Activated T-cell treated with anti-CD3 and anti-CD28 coated beads, Interleukin-2, amount 50 U/mL, for 4 hours (primary cell): ENCODE measurements at places on chromosomes 6 and 20. TPM values are rescaled to one million over a fixed set of nuclear protein-coding genes. Genes with fewer than 3 reads are reported as not detected.

SUMO4 gene
- total RNA-seq: 3.0 TPM

- DNase-seq: no peak
Measured at GRCh38 chr6:166467436-166468000, 84.8 kb upstream of the MPC1 start.

DNA sequence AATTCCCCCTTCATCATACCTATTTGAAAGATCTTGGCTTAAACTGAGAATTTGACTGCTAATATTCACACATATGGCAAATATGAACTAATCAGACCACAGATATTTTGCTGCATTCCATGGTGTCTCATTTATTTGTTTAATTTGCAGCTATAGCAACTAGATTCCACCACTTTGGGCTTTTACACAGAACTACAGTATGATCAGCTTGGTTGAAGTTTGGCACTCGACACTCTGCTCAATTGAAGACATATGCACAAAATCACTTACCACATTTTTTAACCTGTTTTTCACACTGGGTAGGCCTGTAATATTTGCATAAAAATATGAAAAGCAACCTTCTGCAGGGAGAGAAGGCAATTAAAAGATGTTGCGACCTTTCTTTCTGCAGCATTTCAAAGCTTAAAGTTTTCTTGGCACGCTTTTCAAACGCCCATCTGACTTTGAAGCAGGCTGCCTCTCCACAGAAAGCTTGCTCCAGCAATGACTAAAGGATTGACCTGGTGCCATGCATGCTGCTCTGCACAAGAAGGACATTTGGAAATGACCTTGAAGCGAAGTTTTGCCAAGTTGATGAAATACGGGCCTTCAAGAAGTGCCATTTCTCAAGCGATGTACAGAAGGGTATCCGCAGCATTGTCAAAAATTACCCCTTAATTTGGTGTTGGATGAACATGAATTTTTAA, 126.7 kb downstream of the AIG1 start:
- no peak for DNase-seq

DNA sequence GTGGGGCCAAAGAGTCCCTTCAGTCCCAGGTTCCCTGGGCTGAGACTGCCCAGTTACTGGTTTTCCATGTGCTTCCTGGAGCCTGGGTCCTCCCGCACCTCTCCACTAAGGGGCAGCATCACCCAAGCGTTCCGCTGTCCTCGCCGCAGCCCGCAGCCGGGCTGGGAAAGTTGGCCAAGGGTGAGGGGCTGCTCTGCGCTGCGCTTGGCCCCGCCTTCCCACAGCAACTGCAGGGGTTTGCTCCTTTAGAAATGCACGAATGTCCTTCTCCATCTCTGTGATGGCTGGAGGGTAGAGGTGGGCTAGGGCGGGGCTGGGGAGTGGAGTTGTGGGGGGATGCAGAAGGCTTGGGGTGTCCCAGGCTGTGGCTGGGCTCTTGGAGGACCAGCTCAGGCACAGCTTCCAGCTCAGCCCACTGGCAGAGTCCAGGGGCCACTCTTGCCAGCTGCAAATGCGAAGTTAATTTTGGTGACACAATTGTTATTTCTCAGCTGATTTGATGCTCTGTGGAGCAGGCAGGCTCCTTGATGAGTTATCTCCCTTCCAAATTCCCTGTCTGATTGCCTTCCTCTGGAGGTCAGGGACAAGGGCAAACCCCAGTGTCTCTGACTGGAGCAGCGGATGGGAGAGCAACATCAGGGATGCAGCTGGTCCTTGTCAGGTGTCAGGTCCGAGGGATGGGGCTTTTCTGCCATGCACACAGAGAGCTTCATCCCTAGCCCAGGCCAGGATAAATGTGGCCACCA, 63.2 kb downstream of the NOL4L start:
- peak; percentile 67 for DNase-seq

GRCh38 chr6:44580901-44581300, 193.4 kb downstream of the CDC5L start:
- DNase-seq: no peak

- no peak for DNase-seq
Measured at GRCh38 chr6:119322034-119322433, 27.5 kb downstream of the MAN1A1 start.

DNA sequence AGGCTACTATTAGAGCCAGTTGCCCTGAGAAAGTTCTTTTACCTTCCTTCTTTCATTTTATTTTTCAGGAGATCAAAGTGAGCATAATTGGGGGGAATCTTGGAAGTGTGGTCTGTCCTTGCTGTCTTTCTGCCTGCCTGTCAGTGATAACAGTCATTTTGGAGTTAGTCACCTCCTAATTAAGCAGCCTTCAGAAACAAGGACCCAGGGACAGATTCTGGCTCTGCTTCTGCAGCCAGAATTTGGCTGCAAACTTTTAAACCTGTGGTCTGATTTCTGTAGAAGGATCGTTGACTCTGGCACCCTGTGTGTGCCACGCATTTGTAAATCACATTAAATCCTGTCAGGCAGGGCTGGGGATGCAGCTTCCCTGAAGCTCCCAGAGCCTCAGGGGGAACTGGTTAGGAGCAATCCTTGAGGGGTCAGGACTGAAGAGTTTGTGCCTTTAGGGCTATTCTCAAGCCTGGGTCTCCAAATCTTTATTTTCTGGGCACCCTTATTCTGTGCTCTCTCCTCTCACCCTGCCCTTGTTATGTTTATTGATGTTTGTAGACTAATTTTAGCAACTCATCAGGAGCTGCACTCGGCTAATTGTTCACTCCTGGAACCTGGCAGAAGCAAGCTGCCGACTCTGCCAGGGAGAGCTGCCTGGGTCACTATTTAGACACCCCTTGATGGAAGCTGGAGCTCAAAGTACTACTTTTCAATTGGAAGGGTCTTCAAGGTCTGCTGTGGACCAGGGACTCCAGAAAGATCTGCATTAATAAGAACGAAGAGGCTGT, 6.8 kb downstream of the NOX3 start:
- DNase-seq: no peak

DNA sequence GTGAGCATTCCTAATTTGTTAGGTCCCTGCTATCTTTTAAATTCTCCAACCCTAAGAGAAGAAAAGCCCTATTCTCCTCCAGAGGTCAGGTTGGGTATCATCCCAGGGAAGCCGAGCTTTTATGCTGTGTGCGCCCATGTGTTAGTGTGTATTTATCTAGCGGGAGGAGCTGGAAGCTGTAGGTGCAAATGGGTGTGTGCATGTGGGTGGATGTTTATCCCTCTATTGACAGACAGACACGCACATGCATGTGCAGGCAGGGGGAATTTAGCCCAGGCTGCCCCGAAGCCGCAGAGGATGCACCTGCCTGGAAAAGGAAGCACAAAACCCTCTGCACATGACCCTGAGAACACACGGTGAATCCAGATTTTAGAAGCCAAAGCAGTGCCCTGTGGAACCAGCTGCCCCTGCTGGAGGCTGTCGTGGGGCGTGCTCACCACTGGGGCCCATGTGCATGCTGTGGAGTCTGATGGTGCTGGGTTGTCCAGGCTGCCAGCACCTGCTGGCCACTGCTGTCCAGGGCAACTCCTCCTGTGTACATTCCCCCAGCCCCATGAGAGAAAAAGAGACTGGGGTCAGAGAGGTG, 397.5 kb downstream of the TAF4 start:
- no peak for DNase-seq

DNA sequence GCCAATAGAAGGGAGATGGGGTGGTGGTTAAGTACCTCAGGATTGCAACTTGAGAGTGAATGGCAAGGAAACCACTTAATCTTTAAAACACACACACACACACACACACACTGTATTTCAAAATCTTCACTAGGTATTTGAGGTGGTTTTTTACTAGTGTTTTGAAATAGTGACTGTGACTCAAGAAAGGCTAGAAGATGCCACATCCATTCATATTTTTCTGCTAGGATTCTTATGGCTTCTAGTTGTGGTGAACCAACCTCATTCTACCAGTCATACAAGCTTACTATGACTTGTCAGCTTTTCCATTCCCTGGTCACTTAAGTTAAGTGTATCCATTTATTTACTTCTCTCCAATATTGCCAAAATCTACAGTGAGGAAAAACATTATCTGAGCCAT, 519.4 kb upstream of the JAG1 start:
- DNase-seq: no peak

LHFPL5 gene
- total RNA-seq: not detected

DNA sequence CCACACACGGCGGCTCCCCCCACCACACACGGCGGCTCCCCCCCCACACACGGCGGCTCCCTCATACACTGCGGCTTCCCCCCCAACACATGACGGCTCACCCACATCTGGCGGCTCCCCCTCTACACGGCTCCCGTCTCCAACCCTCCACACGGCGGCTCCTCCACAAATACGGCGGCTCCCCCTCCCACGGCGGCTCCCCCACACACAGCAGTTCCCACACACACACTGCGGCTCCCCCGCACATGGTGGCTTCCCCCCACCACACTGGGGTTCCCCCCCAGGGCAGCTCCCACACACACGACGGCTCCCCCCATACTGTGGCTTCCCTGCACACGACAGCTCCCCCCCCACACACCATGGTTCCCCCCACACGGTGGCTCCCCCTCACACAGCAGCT, 98.0 kb downstream of the TTLL2 start:
- DNase-seq: no peak

DNA sequence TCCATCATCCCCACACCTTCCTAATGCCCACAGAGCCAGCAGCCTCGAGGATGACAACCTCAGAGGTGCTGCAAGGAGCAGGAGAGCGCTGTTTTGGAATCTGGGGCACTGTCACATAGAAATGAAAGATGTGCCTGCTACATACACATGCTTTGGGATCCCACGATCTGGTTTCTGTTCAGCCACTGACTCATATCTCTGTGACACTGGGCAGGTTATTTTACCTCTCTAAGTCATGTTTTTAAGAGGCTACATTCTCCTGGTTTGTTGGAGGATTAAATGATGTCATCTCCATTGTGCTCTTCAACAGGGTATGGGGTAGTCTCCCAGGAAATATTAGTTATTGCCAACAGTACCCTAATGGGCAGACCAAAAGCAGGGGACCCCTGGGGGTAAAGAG, 32.6 kb upstream of the TAB2 start:
- DNase-seq: no peak

GRCh38 chr20:31788578-31788977, 30.6 kb upstream of the MYLK2 start:
- DNase-seq: no peak

OR2J1 gene
- total RNA-seq: not detected

DNA sequence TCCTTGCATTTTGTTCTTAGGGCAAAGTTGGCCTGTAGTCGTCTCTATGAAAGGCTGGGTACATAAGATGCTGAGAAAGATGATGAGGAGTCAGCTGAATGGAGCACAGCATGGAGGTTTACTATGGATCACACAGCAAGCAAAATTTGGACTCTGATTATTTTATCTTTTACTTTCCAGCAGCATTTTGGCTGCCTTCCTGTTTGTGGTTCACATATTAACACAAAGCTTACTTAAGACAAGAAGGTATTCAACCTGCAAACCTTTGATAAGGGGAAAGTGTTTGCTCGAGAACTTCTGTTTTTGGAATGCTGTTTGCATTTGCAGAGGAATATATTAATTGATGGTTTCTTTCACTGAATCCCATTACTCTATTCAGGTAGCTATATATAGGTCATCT, 103.1 kb upstream of the ENPP5 start:
- no peak for DNase-seq

DCBLD1 gene
- total RNA-seq: 1.5 TPM

TNXB gene
- total RNA-seq: 1.1 TPM

- no peak for DNase-seq
Measured at GRCh38 chr6:41386594-41386993, 51.2 kb downstream of the NCR2 start.

DNA sequence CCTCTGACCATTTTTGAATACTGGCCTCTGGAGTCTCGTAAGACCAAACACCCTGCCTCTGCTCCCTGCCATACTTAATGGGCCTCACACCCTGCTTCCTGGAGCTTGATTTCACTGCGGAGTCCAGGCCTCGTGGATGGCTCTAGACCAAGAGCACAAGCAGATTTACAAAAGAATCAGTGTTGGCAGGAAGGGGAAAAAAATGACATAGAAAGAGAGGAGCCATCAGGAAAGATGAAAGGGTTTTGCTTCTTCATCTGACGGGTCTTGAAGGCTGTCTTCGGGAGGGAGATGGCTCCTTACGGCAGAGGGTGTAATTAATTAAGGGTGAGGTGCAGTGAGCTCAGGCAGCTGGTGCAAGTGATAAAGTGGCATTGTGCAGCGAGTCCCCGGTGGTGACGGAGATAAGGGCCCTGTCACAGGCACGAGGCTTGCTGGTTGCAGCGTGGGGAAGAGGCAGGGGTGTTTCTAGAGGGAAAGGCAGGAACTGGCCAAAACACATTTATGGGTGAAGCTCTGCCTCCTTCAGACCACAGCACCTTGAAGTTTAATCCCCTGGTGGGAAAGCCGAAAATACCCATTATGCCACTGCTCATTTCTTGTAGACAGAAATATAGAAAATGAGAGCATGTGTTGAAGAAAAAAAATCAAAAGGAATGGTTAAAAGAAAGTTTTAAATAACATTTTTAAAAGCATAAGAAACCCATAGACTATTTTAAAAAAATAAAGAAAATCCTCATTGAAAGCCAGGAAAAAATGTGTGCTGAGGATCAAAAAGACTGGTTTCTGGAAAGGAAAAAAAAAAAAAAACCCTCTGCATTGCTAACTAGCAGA, 128.6 kb upstream of the LRFN2 start:
- no peak for DNase-seq

DNA sequence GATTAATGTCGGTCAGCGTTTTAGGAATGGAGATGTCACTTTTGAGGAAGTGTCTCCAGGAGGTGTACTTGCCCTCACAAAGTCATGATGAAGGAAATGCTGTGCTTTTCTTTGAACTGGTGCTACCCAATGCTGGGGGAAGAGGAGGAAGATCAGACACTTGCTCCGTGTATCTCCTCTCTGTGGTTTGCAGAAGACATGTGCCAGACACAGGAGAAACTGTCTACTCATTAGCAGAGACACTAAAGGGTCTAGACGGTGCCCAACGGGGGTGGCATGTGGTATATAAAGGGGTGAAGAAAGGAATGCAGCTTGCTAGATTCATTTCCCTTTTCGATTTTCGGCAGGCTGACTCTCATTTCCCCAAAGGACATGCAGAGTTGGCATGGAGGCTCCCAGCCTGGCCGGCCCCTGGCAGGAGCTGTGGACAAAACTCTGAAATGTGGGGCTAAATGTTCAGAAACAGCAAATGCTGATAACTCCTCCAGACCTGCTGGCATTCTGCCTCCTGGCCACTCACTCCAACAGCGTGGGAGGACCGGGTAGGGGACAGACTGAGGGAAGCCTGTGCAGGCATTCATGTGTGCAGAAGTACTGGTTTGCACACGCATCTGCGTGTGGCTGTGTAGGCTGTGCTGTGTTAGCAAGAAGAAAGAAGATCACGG, 59.6 kb upstream of the QKI start:
- no peak for DNase-seq

DNA sequence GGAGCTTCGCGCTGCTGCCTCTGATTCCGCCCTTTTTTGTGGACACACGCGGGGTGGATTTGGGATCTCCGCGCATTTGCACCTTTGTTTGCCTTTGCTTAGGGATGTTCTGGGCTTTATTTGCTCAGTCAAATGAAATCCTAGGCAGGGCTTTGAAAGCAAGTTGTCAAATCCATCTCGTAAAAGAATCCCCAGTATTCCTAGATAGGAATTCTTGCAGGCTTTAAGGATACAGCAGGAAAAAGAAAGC, 453 bp downstream of the CEP57L1 start:
- DNase-seq: no peak
